SK-N-SH (cell line): ENCODE measurements at places on chromosomes 12 and 14. TPM values are rescaled to one million over a fixed set of nuclear protein-coding genes. Genes with fewer than 3 reads are reported as not detected.

DNA sequence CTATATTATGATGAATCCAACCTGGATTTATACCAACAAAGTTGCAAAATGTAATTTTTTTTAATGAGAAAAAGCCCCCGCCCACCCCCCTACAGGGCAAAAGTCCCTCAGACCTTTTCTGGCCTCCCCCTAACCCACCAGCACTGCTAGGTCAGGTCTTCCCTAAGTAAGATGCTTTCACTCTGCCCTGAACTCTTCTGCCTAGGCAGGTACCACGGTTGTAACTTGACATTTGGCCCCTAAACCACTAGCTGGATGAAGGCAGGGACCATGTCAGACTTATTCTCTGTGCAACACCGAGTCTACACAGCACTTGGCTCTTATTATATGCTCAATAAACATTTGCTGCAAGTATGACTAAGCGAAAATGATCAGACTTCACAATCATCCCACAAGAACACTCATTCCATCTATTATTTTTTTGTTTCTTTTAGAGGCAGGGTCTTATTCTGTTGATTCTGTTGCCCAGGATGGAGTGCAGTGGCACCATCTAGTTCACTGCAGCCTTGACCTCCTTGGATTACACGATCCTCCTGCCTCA is 63.2 kb downstream of the SPRING1 start:
- DNase-seq, result no peak
- H3K27ac ChIP-seq, result no peak overlapping the region
- H3K36me3 ChIP-seq, result no peaks in the 10 kb centered on the region

- no peaks in the 10 kb centered on the region for H3K27me3 ChIP-seq
- H3K4me3 ChIP-seq, result no peak overlapping the region
- DNase-seq, result no peak
- H3K36me3 ChIP-seq, result no peaks in the 10 kb centered on the region
Observed at GRCh38 chr14:24915958-24916595, 133.9 kb downstream of the STXBP6 start.

DNA sequence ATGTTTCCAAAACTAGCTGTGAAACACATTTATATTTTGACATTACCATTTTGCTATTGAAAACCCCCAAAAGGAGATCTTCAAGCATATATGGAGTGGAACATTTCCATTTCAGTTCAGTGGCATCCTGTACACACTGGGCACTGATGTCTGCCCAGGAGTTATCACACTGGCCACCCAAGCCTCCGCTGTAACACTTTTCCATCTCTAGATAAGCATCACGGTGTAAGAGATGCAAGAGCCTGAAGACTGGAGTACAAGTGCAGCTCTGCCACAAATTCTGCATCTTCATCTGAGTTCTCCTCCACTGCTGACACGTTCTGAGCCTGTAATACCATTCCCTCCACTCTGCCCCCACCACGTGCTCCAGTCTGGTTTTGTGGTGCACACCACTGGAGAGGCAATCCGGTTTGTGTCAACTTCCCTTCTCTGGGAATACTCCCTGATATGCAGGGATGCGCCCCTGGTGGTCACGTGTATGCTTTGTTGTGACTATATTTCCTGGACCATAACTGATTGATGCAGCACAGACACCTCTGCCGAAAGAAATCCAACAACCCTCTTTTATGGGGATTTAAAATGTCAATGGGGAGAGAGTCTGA is 12.7 kb downstream of the SPTLC2 start:
- H3K27ac ChIP-seq, result no peak overlapping the region
- H3K36me3 ChIP-seq, result no peaks in the 10 kb centered on the region
- H3K27me3 ChIP-seq, result no peaks in the 10 kb centered on the region
- H3K4me3 ChIP-seq, result no peak overlapping the region
- peak; percentile 78 for DNase-seq
- H3K4me1 ChIP-seq, result peaks cover 16% of the 10 kb centered on the region; the same call in 1 of the 2 replicates

The KRT6C gene
- not detected in 2 replicates for polyA plus RNA-seq

The POLE2 gene
- 8.1 and 8.5 TPM in 2 replicates for polyA plus RNA-seq

The KRT72 gene
- not detected in 2 replicates for polyA plus RNA-seq

The RAB35 gene
- 41.8 and 45.3 TPM in 2 replicates for polyA plus RNA-seq

The PTGER2 gene
- polyA plus RNA-seq, result 0.67 and 1.0 TPM in 2 replicates
